NCI-H82 (cell line): ENCODE measurements at places on chromosomes 2 and 18.

- DNase-seq, result peak; percentile 63
Measured at GRCh38 chr2:68135448-68136320, 22.0 kb upstream of the PNO1 start.

DNA sequence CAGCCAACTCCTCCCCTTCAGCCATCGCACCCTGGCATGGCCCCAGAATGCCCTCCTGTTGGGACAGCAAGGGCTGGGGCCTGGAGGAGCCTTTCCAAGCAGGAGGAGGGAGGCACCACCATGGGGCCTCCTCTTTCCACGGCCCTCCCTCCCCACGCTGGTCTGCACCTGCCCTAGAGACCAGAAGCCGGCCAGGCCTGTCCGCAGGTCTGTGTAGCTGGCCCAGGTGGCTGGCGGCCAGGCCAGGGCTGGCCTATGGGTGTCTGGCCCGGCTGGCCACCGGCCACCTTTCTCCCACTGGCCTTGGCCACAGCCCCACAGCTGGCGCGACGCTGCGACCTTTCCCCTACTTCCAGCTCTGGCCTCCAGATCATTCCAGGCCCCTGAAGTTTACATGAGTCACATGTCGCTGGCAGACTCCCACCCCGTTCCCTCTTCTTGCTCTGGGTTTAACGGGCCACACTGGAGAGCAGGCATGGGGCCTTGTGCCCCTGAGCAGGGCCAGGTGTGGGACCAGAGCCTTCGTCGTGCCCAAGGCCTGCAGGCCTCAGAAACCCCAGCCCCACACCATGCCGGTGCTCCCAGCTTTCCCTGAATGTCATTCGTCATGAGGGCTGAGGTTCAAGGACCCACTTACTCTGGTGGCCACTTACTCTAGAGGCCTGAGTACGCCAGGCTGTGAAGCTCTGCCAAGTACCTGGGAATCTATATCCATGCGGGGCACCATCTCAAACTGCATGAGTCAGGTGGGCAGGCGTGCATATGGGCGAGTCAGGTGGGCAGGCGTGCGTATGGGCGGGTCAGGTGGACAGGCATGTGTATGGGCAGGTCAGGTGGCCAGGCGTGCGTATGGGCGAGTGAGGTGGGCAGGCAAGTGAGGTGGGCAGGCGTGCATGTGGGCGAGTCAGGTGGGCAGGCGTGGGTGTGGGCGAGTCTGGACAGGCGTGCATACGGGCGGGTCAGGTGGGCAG, 33.3 kb upstream of the KLF11 start:
- DNase-seq, result no peak

DNA sequence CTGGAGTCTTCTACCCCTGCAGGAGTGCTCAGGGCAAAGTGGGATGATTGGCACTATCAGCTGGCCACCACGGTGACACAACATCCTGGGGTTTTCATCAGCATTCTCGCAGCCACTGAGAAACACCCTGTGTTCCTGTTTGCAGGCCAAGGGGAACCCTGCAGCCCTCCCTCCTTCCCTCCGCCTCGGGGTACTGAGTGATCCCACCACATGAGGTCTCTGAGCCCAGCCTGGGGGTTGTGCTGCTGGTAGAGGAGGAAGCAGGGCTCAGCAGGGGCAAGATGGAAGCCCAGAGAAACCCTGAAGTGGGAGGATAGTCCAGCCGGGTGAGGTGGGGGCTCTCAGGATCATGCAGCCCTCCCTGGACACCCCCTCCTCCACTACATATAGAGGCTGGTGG, at the start of gene OXER1:
Gene OXER1, minus strand, starts transcription at position 40 of the 400 bp plus-strand sequence. CDS start 73 bp downstream, outside the sequence.
- no peak for DNase-seq

- peak; percentile 27 for DNase-seq
Measured at GRCh38 chr18:58552896-58553295, 76.0 kb downstream of the ALPK2 start.

DNA sequence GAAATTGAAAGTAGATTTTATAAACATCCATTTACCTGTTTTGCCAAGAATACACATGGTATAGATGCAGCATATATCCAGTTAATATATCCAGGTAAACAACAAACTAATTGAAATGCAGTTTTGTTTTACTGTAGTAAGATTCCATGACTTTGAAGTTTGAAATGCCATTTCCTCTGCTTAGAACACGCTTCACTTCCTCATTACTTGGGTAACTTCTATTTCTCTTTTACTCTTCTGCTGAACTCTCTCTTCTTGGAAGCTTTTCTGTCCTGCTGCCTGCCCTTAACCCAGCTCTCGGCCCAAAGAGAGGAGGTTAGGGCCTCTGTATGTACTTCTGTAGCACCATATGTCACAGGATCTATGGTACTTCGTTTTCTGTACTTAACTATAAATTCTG, 14.1 kb upstream of the IL1RL2 start:
- DNase-seq, result no peak

GRCh38 chr2:179435566-179435965, 170.9 kb upstream of the SESTD1 start:
- DNase-seq, result no peak

GRCh38 chr2:85644909-85645308, 23.1 kb downstream of the SFTPB start:
- no peak for DNase-seq

GRCh38 chr2:200668478-200668877, 82.7 kb downstream of the AOX1 start:
- no peak for DNase-seq

- no peak for DNase-seq
Measured at GRCh38 chr2:197672371-197672893, 3.0 kb downstream of the RFTN2 start.

DNA sequence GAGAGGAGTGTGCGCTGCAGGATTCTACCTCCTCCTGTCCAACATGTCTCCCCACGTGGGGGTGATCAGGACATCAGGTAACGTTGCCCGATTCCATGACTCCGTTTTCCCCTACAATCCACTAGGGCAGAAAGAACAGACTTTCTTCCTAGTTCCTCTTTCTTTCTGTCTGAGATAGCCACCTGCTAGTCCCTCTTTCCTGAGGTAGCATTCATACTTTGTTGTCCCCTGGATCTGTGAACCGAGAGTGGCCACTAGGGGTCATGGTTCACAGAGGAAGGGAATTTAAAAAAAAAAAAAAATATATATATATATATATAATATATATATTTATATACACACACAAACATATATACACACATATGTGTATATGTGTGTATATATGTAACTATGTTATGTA, 210.0 kb upstream of the ZNF521 start:
- peak; percentile 49 for DNase-seq

DNA sequence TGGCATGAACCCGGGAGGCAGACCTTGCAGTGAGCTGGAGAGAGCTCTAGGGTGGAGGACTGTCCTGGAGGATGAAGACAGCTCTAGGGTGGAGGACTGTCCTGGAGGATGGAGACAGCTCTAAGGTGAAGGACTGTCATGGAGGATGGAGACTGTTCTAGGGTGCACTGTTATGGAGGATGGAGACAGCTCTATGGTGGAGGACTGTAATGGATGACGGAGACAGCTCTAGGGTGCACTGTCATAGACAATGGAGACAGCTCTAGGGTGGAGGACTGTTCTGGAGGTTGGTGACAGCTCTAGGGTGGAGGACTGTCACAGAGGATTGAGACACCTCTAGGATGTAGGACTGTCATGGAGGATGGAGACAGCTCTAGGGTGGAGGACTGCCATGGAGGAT, 21.1 kb upstream of the KCNG2 start:
- no peak for DNase-seq

DNA sequence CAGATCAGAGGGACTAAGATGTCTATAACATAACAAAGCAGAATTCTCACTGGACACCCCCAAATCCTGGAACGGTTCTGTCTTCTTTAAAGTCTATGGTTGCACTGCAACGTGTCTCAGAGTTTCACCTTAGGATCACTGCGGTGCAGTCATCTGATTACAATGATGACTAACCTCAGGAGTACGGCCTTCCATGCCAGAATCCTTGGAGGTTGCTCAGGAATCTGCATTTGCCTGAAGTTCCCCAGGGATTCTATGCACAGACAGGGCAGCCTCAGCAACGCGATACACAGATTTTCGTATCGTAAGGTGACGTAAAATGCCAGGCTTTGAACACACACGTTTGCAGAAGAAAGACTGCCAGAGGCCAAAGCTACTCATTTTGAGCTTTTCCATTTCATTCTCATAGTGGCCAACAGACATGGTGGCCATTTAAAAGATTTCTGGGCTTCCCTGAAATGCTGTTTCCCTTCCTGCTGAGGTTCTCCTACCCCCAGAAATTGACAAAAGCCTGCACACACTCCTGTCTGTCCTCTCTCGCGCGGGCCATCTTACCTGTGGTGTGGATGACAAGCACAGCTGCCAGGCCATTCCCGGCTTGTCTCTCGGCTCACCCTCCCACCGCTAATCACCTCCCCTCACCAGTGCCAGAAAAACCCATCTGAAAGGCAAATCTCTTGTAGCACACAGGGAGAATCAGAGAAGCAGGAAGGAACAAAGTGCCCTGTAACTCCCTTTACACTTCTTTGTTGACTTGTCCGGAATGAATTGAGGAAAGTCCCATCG, 148.8 kb downstream of the ACKR3 start:
- peak; percentile 11 for DNase-seq

DNA sequence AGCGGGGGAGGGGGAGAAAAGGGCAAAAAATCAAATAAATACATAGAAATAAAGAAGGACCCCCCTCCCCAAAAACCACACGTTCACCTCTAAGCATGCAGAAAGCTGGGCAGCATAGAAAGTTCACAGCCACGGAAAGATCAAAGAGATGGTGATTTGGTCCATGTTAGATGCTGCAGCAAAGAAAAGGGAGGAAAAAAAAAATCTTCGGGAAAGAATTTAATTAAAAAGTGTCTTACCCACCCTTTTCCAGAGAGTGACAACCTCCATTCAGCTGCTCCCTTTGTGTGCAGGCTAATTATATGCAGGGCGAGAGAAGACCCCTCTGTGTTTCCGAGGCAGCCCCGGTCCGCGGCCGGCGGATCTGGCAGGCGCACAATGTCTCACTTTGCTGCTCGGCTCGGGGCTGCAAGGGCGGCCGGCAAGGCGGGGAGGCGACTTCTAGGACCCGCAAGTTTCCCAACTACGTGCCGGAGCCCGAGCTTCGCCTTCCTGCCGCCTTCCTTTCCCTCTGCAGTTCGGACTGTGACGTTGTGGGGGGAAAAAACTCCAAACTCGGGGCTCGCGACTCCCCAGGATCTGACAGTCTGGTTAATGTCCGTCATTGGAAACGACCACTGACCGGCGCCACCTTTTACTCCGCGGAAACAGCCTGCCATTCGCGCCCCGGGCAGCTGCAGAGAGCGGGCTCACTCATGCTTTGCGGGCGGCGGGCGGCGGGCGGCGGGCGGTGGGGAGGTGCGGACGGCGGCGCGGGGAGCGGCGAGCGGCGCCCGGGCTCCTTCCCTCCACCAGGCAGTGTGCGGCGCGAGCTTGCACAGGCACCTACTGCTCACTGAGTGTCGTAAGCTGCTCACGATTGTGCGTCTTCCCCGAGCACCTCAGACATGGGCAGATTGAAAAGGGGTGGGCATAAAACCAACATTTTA, at the start of gene LRRTM1:
Gene LRRTM1, minus strand, starts transcription at position 844 of the 929 bp plus-strand sequence. CDS start 933 bp downstream, outside the sequence.
- peak; percentile 77 for DNase-seq

- DNase-seq, result no peak
Measured at GRCh38 chr2:171822525-171823322, 71.3 kb downstream of the SLC25A12 start.

GRCh38 chr2:20366672-20367116, 16.1 kb upstream of the PUM2 start:
- no peak for DNase-seq

DNA sequence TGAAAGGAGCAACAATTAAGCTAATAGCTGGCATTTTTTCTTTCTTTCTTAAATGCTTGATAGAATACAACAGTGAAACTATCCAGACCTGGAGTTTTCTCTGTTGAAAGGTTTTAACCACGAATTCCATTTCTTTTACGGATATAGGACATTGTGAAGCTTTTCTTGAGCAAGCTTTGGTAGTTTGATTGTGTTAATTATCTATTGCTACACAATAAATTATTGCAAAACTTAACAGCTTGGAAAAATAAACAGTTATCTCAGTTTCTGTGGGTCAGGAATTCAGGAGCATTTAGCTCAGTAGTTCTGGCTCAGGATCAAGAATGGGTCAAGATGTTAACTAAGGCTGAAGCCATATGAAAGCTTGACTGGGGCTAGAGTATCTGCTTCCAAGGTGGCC, 11.7 kb downstream of the PHOSPHO2 start:
- no peak for DNase-seq

DNA sequence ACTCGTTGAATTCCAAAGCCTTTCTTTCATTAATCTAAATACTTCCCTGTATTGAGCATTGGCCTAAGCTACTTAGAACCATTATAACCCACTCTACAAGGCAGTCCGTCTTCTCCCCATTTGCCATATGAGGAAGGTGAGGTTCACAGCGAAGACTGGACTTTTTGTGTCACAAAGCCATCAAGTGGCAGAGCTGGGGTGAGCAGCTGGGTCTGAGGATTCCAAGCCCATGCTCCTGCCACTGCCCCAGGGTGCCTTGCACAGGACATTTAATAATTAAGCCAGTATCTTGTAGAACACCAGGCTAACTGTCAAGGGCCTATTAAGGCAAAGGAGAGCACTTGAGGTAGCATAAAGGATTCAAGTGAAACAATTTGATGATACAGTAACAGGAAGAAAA, 68.8 kb upstream of the ZNF397 start:
- DNase-seq, result peak; percentile 46

DNA sequence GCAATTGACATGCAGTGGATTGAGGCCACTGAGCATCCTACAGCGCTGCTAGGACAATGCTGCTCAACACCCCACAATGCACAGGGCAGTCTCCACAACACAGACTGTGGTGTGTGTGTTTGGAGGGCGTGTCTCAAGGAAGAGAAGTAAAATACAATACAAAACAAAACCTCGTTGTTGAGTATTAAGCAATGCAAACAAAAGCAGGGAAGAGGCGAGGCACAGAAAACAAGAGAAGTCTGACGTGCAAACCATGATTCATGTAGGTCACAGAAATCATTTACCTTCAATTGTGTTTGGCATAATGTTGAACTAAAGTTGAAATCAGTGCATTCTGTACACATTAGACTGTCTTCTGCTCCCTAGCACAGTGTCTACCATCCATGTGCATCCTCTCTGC, 260.9 kb downstream of the PHLPP1 start:
- no peak for DNase-seq

- no peak for DNase-seq
Measured at GRCh38 chr2:43825841-43826240, 12.8 kb downstream of the ABCG5 start.

GRCh38 chr2:4561196-4561595, 857.8 kb downstream of the DCDC2C start:
- no peak for DNase-seq

DNA sequence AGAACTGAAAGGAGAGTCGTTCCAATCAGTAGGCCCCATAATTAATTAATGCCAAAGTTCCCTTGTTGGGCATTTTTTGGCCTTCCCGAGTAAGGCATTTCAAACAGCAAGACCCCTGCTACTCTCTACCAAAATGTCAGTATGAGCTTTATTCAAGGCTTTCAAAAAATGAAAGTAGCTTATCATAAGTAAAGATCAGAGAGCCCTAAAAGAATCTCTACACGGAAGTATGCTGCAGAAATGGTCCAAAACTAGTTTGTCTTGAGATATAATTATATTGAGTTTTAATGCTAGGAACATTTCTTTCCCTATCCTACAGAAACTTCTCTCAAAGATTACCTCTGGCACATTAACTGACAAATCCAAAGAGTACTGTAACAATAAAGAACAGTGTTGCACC, 43.9 kb downstream of the RTN4 start:
- no peak for DNase-seq

GRCh38 chr2:73859721-73860586, 31.2 kb downstream of the STAMBP start:
- no peak for DNase-seq

- no peak for DNase-seq
Measured at GRCh38 chr2:217797661-217798069, 205.1 kb downstream of the TNS1 start.

GRCh38 chr18:40380686-40381439, 1574.2 kb upstream of the PIK3C3 start:
- DNase-seq, result peak; percentile 11
